Inflammatory macrophage (primary cell): ENCODE measurements at places on chromosomes 16 and 17.

DNA sequence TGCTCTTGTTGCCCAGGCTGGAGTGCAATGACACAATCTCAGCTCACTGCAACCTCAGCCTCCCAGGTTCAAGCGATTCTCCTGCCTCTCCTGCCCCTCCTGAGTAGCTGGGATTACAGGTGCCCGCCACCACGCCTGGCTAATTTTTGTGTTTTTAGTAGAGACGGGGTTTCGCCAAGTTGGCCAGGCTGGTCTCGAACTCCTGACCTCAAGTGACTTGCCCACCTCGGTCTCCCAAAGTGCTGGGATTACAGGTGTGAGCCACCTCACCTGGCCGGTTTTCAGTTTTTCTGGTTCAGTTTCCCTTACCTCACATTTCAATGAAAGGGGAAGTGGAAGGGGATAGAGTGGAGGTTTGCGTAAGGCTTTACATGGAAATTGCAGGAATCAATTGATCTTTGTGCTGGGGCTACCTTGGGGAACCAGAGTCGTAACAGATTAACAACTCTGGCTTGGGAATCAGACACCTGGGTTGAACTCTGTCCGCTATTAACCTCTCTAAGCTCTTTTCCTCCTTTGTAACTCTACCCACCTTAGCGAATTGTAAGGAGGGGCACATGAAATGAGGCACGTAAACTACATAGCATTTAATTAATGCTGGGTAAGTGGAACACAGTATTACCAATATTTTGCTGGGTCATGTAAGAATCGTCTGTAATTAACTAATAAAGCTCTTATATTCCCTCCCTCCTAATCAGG lies 3.2 kb downstream of the MPV17L start:
- DNase-seq: no peak

DNA sequence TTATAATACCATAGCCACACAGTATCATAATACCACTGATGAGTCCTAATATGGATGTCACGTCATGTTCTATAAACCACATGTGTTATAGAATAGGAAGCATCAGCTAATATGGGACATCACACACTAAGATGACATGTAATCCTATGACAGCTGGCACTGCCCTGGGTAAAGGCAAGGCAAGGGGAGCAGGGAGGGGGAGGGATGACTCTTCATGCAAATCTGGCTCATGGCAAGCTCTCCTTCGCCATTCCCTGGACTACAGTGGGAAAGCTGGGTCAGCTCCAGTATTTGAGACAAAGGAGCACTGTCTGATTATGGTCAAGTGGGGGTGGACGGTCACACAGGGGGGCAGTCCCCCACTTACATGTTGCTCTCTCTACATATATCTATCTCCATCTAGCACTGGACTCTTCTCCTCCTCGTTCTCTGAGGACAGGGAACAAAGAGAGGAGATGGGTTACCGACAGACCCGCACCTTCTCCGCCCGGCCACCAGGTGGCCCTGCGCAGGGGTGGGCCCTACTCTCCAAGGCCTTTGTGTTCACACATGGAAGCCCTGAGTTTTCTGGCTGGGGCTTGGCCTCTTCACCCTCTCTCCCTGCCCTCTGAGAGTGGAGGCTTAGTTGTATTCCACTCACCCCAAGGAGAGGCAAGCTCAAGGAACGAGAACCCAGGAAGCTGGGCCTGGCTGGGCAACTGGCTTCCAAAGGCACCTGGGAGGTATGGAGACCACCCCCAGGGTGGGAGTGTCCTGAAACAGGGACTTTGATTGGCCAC lies 23.4 kb upstream of the MPO start:
- DNase-seq: peak; percentile 56

DNA sequence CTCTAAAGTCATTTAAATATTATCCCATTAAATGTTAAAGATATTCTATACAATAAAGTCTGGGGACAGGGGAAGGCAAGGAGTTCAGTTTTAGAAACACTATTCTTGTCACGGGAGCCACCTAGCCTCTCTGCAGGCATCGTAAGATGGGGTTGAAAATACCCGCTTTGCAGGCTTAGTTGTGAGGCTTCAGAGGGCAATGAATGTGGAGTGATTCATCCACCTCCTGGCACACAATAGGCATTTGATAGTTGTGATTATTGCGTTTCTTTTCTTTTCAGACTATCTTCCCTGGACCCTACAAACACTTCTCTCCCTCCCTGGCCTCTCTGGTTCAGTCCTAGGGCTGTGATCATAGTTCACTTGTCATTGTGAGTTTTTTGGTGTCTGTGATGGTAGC lies 19.6 kb downstream of the GLP2R start:
- DNase-seq: no peak

DNA sequence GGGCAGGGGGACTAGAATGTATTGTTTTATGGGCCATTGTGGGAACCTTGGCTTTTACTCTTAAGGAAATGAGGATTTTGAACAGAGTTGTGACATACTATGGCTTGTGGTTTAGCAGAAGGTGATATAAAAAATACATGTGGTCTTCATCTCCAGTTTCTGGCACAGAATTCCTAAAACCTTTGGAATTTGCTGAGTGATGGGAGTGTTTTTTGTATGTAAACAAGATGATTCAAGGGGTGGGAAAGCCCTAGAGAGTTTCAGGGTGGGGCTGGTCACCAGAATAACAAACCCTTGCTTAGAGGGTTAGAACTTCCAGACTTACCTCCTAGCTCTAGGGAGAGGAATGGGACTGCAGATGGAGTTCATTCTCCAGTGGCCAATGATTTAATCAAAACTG lies 316.1 kb downstream of the PHKB start:
- DNase-seq: no peak

DNA sequence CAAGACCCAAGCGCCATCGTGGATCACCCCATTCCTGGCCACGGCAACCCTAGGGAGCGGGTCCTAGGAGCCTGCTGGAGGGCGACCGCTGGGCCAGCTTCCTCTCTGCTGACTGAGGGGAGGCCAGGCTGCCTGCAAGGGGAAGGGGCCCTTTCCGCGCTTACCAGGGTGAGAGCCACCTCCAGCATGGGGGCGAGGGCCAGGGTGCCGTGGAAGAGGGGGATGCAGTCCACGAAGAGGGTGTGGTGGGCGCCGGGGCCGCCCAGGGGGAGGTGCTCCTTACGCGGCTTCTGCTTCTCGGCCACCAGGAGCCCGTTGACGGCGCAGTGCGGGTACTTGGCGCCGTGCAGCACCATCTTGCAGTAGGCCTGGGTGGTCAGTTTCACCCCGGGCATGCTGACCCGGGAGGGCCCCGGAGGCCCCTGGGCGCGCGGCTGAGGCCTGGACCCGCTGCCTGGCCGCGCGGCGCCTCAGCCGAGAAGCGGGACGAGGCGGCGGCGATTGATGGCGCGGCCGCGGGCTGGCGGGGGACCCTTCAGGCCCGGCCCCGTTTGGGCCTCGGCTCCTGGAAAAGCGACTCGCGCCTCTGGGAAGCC lies 345 bp downstream of the EMC8 start:
- peak; percentile 54 for DNase-seq

- DNase-seq: no peak
These were observed 578 bp downstream of the MYCBPAP start for GRCh38 chr17:50508573-50509460.

GRCh38 chr17:14004927-14005620 lies 64.2 kb upstream of the COX10 start:
- peak; percentile 5 for DNase-seq

DNA sequence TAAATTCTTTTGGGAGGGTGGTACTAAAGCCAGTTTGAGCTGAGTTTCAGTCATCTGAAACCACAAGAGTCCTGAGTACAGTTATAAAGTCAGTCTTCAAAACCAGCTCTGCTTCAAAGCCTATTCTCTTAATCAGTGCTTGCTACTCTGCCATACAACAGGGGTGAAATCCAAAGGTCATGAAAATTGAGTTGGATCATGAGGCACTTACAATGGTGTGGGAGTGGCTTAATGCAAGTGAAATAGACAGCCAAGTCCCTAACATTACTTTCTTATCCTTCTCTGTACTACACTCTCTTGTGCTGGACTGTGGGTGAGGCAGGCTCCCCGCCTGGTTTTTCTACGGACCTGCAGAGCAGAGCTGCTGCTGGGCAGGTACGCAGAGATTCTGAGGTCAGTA lies 12.4 kb downstream of the CBLN1 start:
- no peak for DNase-seq

- DNase-seq: no peak
These were observed 470.9 kb upstream of the SOX9 start for GRCh38 chr17:71649941-71650350.

GRCh38 chr17:66777689-66778225 lies 57.2 kb upstream of the CACNG5 start:
- no peak for DNase-seq

- DNase-seq: no peak
These were observed 33.5 kb downstream of the KANSL1 start for GRCh38 chr17:46159686-46160085.

- no peak for DNase-seq
These were observed 40.3 kb downstream of the FOXL1 start for GRCh38 chr16:86618431-86619238.

DNA sequence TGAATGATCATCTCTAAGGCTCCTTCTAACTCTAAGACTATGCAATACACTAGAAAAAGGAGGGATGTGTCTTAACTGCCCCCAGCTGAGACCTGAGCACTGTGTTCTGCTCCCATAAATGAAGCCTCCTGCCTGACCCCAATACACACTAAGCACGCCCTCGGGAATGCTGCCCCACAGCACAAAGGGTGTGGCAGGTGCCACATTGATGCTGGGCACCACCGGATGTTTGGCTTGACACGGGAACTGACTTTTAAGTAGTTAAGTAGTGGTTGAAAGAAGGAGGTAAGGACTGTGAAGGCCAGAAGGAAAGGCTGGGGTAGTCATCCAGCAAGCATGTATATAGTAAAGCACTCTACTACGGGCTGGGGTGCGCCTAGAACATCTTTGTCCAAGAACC lies 4.0 kb downstream of the GSDMA start:
- no peak for DNase-seq

- DNase-seq: no peak
These were observed 95.1 kb downstream of the TBC1D16 start for GRCh38 chr17:79940459-79941087.

GRCh38 chr16:78705694-78706093 lies 606.2 kb downstream of the WWOX start:
- peak; percentile 53 for DNase-seq
